ENCODE measurements at places on chromosomes 6 and 20.

- no peak for DNase-seq
Observed at GRCh38 chr20:53827292-53828087, 233.9 kb upstream of the ZNF217 start.

DNA sequence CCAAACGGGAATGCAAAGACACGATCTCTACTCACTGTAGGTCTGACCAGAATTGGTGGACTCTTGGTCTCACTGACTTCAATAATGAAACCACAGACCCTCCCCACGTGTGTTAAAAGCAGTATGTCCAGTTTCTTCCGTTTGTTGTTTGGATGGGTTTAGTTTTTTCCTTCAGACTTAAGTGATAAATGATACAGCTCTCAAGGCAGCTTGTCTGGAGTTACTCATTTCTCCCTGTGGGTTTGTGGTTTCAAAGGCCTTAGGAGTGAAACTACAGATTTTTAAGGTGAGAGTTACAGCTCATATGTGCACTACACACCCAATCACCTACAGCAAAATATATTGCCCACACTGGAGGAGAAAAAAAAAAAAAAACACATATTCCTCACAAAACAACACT is 86.7 kb upstream of the STMND1 start:
- no peak for DNase-seq

GRCh38 chr20:49185071-49185761 is 2.9 kb downstream of the STAU1 start:
- DNase-seq: no peak

DNA sequence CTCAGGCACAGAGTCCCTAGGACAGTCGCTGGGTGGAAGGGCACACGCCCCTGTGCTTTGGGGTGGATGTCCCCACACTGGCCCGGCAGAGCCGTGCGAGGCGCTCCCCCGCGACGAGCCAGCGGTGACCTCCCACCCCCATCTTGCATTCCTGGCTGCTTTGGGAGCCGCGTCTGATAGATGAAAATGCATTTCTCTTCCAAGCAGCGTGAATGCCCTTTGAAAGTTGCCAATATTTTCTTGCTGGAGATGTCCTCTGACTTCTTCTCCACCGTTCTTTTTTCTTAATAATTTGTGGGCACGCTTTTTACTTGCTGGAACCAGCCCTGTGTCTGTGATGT is 29.9 kb downstream of the COL20A1 start:
- DNase-seq: no peak
